ENCODE measurements at places on chromosomes 2 and 18. TPM values are rescaled to one million over a fixed set of nuclear protein-coding genes. Genes with fewer than 3 reads are reported as not detected.

The ANKRD30BL gene
- not detected for total RNA-seq

The LYPD6B gene
- 1.3 TPM for total RNA-seq

The ANKRD30B gene
- 0.70 TPM for total RNA-seq

The FAM110C gene
- 0.34 TPM for total RNA-seq

The GKN2 gene
- not detected for total RNA-seq

The OSR1 gene
- total RNA-seq: 1.3 TPM

The HOXD4 gene
- 12.4 TPM for total RNA-seq

The CFAP65 gene
- total RNA-seq: not detected

The ABCB11 gene
- total RNA-seq: 0.18 TPM

The TRMT61B gene
- total RNA-seq: 7.9 TPM

The RAPGEF4 gene
- 5.1 TPM for total RNA-seq

The SERPINB3 gene
- not detected for total RNA-seq

The CFC1 gene
- not detected for total RNA-seq

The CWC22 gene
- 13.2 TPM for total RNA-seq

The CEBPZOS gene
- 18.3 TPM for total RNA-seq

The GCG gene
- not detected for total RNA-seq

The ASXL2 gene
- total RNA-seq: 17.5 TPM

The GPR75 gene
- total RNA-seq: 2.9 TPM

The DNAH6 gene
- total RNA-seq: not detected

The CHRND gene
- not detected for total RNA-seq

The ATP5F1A gene
- 489 TPM for total RNA-seq

The GTF2A1L gene
- 0.29 TPM for total RNA-seq

The LINC00305 gene
- 2.6 TPM for total RNA-seq

The DNER gene
- total RNA-seq: 13.4 TPM

The FOXI3 gene
- total RNA-seq: not detected

The UGT1A3 gene
- not detected for total RNA-seq

The MC5R gene
- not detected for total RNA-seq

The SCN1A gene
- total RNA-seq: not detected

The GBX2 gene
- total RNA-seq: 5.3 TPM

The TDRD15 gene
- not detected for total RNA-seq

The CD8B2 gene
- total RNA-seq: not detected

The LAMA3 gene
- 4.9 TPM for total RNA-seq

The MYO7B gene
- total RNA-seq: 1.2 TPM

The POTEI gene
- 0.06 TPM for total RNA-seq

The TWIST2 gene
- 7.2 TPM for total RNA-seq

The RMDN2 gene
- total RNA-seq: 8.3 TPM

The PDE1A gene
- total RNA-seq: 0.06 TPM

The GALNT14 gene
- total RNA-seq: 10.4 TPM

The SCN9A gene
- 9.3 TPM for total RNA-seq

The KIAA2012 gene
- total RNA-seq: not detected

Measured in glomerular endothelial cell (primary cell).